Cardiac muscle cell (in vitro differentiated cells and primary cell): ENCODE measurements at places on chromosomes 5 and 9.

DNA sequence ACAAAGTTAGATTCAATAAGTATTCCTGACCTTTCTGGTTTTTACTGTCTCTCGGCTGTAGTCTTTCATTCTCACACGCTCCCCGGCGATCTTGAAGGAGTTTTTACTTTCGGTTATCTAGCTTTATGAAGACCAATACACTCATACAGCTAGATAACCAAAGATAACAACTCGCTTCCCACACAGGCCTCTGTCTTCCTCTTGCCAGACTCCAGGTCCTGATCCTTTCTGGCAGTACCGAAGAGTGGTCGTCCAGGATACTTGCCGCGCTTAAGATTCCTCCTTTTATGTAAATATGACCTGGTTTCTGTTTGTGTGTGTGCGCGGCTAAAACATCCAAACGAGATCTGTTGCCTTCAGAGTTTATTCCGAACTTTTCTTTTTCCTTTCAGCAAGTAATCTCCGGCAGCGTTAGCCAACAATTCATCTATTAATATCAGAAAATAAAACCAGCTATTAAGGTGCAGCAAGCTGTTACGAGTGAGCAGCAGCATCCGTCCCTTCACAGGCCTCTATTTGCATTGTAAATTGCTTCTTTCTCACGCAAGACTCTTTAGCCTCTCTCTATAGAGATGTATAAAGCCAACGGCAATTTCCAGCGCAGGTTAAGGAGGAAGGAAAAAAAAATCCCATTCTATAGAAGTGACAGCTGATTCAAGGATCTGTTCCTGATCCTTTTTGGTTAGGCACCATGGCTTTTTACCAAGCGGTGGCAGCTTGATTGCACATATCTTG lies 216.1 kb downstream of the MEF2C start:
- no peak for DNase-seq

DNA sequence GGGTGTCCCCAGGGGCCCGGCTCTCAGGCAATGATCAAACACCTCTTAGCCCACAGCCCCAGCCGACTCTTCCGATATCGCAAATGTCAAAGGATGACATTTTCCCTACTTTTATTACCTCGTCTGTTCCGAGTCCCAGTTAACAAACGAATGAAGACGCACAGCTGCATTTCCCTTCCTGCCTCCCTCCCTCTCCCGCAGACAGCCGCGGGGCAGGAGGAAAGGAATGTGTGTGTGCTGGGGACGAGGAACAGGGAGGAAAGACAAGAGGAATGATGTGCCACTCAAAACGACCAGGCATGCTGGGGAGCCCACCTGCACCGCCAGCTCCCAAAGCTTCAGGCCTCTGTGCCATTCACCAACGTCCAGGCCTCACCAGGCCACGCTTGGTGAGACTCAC lies 125.9 kb upstream of the SARDH start:
- DNase-seq, result no peak

DNA sequence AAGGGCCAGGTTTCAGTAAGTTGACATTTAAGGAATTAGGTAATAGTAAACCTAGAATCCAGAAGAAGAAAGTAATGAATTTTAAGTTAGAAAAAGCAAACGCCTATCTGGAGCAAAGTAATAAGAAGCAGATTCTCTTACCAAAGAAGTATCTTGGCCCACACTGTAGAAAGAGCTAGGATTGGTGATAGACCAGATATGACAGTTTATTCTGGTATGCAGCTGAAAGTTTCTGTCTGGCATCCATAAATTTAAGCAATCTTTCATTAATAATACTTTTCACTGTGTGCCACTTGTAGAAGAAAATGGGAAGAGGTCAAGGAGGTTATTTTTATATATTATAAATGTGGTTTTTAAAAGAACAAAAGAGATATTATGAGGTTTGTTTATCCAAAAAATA lies 3.0 kb downstream of the RECK start:
- DNase-seq, result peak; percentile 64

DNA sequence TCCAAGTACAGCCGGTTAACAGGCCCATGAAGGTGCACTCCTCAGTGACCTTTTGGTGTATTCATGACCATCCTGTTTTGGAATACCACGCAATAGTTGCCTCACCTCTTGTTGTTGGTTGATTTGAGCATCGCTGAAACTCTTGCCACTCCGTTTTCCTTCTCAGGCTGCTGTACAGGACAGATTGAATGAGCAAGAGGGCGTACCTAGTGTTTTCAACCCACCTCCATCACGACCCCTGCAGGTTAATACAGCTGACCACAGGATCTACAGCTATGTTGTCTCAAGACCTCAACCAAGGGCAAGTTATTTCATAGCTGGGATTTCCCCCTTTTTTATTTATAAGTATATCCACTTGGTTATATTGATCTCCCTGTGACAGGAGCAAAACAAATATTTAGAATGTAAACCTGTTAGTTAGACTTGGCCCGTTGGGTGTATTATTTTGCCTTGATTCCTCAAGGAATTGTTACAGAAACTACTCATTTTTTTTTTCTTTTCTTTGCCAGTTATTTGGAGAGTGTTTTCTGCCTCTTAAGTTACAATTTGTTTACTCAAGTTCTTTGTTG lies 38.1 kb downstream of the FAF2 start:
- DNase-seq, result no peak

DNA sequence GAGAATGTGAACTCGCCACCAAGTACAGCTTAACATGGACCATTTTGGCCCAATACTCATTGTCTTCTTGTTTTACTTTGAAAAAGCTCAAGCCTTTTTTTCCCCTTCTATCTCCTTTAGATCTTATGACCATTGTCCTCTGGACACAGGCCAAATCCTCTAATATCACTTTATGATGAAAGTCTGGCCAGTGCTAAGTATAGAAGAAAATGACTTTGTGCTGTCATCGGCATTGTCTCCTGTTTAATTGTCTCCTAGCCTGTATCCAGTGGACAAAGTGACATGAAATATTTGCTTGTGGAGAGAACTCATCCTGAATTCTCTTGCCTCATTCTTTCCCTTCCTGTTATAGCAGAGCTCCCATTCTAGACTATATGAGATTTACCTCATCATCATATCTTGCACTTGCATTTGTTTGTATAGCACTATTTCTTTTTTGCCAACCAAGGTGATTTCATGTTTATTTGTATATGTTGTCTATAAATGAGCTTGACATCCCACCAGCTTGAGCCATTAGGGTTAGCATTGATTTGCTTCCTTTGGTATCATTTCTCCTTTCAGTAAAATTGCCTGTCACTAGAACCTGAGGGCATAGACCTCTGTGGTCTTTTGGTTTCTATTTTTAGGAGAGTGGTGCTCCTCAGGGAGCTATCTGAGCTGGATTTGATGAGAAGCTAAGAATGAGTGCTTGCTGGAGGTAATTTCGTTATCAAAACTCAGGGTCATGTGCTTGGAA lies 18.8 kb upstream of the TNFAIP8 start:
- DNase-seq, result no peak

DNA sequence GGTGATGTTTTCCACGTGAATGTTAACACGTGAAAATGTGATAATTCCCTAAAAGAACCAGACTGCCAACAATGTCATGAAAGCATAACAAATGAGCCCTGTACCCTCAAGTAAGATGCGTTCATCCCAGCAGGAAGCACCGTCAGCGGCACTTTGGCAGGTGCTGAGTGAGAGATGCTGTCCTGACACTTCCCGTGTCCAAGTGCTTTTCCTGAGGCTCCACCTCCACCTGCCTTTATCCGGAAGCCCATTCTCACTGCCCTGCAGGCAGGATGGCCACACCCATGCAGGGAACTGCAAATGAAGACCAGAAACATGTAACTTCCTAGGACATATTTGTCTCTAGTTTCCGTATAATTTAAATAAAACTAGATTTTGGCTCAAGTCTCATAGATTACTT lies 238.0 kb upstream of the IRX2 start:
- no peak for DNase-seq

GRCh38 chr5:113240951-113241726 lies 193.7 kb downstream of the TSSK1B start:
- DNase-seq, result no peak

- DNase-seq, result no peak
Measured at GRCh38 chr9:89706086-89706485, 101.3 kb downstream of the GADD45G start.

DNA sequence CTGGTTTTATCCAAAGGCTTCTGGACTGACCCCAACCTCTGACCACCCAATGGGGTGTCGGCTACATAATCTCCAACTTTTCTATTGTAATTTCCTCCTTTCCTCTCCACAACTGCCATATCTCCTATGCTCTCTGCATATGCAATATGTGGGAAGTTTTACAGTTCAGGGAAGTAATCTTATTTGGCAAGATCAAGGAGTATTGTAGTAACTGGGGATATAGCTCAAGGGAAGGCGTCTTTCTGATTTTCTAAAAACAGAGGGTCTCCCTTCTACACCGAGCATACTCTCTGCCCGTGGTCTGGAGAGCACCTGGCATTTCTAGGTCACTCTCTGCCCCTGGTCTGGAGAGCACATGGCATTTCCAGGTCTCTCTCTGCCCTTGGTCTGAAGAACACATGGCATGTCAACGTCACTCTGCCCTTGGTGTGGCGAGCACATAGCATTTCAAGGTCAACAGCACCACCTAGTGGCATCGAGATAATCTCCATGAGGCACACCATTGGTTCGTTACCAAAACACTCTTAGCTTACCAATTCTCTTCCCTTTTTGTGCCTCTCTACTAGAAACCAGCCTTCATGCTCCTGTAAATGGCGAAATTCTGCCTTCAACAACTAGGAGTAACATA lies 616.4 kb upstream of the NUDT12 start:
- DNase-seq, result peak; percentile 66

GRCh38 chr5:53779541-53779981 lies 219.1 kb downstream of the NDUFS4 start:
- no peak for DNase-seq

DNA sequence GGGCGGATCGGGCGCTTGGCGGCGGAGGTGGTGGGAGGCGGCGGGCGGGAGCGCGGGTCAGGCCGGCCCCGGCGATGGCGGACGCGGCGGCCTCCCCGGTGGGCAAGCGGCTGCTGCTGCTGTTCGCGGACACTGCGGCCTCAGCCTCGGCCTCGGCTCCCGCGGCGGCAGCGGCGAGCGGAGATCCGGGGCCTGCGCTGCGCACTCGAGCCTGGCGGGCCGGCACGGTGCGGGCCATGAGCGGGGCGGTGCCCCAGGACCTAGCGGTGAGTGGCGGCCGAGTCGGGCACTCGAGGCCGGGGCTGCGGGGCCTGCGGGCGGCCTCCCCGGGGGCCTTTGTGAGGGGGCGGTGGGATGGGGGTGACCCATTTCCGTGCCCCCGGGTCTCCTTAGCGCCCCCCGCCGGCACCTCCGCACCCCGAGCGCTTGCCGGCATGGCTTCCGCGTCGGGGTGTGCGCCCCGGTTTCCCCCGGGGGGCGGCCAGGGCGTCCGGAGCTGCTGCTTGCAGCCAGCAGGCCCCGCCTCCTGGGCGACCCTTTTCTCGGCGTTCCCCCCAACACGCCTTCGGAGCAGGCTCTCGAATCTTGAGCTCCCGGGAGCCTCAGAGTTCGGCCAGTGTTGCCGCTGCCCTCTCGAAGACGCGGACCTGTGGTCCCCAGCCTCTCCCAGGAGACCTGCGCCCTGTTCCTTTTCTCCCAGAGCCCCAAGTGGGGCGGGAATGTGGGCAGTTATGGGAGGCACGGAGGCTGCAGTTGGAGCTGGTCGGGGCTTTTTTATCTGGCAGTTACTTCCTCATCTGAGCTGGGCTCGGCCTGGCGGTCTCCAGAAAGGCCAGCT lies 456 bp downstream of the KDM3B start:
- peak; percentile 66 for DNase-seq

- no peak for DNase-seq
Measured at GRCh38 chr5:104598285-104598684, 1035.7 kb upstream of the NUDT12 start.

DNA sequence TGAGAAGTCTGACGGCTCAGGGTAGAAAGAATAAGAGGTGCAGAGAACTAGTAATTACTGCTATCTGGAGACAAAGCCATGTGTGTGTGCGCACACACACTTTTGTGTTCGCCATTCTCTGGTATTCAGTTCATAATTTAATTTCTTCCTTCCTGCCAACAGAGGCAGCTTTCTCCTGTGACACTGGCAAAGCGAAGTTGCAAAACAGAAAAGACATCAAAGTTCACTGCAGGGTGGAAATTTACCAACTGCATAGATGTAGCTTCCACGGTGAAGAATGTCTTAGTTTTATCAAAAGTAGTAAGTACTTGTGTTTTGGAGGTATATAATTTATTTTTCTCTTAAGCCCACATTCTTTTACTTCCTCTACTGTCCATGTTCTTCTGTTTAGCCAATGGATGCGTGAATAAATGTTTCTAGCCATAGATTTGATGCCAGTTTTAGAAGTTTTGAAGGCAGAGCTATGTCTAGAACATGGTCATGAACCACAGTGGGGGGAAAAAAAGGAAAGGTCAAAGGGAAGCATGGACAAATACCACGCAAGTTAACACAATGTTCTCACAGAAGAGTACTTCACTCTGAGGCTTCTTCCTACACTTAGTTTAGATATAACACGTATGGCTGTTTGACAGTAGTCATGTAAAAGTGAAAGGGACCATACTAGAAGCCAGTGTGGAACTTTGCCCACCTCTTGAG lies 536.5 kb upstream of the GRIA1 start:
- no peak for DNase-seq

DNA sequence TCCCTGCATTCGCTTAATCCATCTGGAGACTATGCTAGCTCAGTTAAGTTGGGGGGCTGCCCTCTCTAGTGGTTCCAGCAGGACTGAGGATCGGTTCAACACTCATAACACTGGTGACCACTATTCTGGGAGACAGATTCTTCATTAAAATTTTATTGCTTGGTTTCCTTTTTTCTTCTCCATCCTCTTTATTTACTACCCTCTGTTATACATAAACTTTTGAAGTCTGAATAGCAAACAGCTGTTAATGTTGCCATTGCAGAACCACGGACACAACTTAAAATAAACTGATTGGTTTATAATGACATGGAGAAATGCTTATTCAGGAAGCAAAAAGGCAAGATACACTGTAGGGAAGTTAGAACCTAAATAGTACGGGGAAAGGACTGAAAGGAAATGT lies 22.1 kb downstream of the IQGAP2 start:
- no peak for DNase-seq

- DNase-seq, result no peak
Measured at GRCh38 chr5:117713585-117714198, 1139.1 kb upstream of the SEMA6A start.

GRCh38 chr9:35260186-35260585 lies 98.4 kb downstream of the UNC13B start:
- DNase-seq, result no peak

- no peak for DNase-seq
Measured at GRCh38 chr5:73780302-73781080, 154.5 kb downstream of the ARHGEF28 start.

DNA sequence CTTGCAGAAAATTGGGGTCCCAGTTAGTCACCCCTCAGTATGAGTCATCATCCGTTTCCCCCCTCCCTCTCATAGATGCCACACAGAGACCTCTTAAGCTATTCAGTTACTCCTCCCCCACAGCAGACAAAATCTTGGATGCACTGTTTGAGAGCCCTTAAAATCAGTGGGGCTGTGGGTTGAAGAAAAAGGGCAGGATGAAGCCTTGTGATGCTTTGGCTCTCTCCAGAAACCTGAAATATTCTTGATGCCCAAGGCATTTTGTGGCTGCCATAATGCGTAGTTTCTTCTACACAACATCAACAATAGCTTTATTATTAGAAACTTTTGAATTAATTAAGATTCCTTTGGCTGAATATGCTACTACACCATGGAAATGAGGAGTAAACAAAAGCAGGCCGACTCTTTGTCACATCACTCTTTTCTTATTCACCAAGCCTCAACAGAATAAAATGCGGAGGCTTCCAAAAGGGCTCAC lies 133.8 kb downstream of the MRPS30 start:
- no peak for DNase-seq

GRCh38 chr5:157800137-157800536 lies 56.6 kb downstream of the LSM11 start:
- no peak for DNase-seq
